Fibroblast of pulmonary artery (primary cell): ENCODE measurements at places on chromosomes 2 and 18.

GRCh38 chr2:144461308-144461766 is 58.6 kb downstream of the ZEB2 start:
- peak; percentile 90 for DNase-seq

GRCh38 chr2:205403244-205403825 is 279.0 kb upstream of the NRP2 start:
- peak; percentile 24 for DNase-seq

DNA sequence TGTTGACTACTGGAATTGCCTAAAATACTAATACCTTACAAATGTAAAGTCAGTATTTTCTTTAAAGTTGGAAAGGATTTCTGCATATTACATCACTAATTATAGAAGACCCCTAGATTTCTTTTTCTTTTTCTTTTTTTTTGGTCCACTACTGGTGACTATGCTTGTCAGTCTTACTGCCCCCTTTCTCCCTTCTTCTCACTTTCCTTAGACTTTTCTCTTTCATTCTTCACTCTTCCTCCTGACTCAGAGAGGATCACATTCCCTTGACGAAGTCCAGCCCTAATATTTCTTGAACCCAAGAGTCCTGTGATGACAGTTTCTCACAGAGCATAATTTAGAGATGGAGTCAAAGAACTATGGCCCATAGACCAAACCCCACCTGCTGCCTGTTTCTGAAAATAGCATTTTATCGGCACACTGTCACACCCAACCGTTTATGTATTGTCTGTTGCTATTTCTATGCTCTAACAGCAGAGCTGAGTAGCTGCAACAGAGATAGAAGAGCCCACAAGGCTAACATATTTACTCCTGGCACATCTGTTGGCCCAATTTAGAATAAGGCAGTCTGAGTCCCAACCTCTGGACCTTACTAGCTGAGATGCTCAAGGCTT is 40.6 kb upstream of the RIOK3 start:
- DNase-seq, result no peak

DNA sequence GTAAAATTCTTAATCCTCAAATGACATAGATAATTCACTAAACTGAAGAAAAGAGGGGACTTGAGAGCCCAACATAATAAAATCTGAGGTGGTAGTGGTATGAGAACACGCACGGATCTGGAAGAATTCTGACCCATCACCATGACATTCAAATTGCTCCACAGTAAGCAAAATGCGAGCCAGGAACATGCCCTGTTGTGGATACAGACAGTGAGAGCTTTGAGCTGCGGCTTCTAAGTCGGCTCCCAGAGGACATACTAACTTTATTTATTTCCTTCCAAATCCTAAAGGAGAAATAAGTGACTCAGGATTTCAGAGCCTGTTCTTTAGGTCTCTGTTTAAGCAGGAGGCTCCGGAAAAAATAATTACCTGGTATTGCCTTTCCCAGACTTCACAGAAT is 143.4 kb upstream of the SMAD7 start:
- DNase-seq, result peak; percentile 66

DNA sequence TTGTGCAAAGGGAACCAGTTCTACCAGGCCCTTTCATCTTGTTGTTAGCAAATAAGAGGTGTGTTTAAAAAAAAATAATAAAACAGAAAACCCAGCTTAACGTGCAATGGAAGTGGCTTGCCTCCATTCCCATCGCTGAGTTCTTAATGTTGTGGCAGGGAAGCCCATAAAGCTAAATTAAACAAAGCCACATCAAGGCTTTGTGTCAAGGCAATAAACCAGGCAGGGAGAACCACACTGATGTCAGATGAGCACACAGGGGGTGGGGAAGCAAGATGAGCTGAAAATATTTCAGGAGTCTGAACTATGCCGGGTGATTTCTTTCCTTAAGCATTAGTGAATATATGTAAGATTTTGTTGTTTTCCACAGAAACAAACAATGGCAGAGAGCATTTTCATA is 73.5 kb downstream of the PHLPP1 start:
- no peak for DNase-seq

GRCh38 chr2:20608666-20609348 is 42.1 kb downstream of the HS1BP3 start:
- DNase-seq, result no peak

DNA sequence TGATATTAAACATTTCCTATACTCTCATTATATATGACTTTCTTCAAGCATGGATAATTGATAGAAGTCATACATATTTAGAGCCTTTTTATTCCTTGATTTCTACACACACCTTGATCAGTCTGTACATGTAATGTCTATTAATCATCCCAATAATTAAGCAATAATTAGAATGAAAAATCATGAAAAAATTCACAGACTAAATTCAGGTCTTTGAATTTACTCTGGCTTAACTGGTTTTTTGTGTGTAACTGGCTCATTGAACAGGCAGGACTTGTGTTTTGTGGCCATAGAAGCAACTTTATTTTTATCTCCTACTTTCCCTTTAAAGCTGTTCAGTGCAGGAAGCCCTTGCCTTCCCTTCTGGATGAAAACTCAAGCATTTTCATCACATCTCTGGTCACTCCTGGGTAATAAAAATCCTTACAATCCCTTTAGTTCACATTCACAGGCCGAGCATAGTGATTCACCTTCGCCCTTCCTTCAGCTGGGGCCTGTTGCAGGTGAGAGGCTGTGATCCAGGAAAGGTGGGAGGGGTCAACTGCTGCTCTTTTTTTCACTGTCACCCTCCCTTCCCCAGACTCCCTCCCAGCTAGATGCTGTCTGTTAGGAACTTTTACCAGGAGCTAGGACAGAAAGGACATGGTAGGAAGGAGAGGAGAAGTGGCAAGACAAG is 58.0 kb upstream of the ITSN2 start:
- no peak for DNase-seq

DNA sequence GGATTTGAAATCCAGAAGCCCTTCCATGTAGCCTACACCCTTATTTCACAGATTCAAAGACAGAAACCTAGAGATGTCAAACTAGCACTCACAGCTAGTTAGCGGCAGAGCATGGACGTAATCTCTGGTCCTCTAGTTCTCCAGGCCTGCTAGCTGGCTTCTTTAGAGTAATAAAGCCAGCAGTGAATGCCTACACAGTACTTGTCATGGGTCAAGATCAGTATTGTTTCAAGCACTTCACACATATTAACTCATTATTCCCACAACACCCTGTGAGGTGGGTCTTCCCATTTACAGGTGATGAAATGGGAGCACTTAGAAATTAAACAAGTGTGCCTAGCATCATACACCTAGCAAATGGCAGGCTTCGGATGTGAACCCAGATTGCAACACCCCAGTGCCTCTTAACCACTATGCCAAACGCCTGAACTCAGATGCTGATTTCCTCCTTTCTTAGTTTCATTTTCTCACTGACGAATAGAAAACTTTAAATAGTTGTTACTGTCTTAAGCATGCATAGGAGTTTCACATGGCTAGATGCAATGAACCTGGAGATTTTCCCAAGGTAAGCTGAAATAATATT is 14.5 kb upstream of the ZBTB14 start:
- DNase-seq, result no peak

GRCh38 chr2:73850009-73850408 is 21.2 kb downstream of the STAMBP start:
- no peak for DNase-seq

DNA sequence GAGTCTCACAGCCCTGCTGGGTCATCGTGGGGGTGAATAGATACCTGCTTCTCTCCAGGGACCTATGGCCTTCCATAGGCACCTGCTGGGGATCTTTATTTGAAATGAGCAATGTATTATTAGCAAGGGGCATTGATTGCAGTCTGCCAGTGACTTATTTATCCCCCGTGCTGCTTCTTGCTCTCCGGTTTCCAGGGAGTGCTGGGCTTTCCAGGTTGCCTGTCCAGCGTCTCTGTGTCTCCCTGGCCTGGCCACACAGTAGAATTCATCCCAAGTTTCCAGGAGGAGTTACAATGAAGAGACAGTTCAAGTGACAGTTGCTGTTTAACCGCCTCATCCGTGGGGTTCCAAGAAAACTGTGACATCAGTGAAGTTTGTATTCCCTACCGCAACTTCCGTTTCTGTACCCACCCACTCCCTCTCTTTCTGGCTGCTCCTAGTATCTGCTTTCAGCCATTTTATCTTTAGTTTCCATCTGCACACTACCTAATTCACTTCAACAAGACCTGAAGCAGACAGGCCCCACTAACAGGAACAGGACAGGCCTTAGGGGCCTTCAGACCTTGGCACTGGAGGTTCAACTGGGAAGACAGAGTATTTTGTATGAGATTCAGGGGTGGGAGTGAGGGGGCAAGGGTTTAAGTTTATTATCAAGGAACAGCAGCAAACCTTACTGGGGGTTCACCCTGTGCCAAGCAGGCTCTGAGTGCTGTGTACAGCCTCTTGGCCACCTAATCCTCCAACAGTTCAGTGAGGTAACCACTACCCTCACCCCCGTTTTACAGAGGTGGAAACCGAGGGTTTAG is 134.8 kb downstream of the PRKCE start:
- no peak for DNase-seq

DNA sequence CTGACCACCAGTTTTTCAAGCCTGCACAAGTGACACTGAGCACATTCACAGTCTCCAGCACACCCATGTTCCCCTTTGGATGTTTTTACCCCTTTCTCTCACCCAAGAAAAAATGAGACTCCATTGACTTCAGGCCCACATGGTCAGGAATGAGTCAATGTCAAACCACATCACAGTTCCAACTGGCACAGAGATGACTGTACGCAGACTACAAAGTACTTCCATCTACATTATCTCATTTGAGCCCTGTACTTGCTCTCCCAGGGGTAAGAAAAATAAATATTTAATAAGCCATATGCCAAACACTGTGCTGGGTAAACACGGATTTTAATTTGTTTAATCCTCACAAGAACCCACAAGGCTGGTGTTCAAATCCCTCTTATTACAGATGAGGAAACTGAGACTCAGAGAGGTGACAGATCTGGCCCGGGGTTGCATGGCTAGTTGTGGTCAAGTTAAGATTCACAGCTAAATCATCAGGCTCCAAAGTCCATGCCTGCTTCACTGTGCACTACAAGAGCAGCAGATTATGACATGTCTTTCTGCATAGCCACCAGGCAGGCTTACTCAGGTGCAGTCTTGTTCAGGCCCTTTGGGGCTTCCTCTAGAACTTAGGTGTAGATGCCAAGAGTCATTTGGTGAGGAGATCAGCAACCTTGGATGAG is 106.1 kb downstream of the TXNL1 start:
- no peak for DNase-seq

GRCh38 chr18:7174344-7175095 is 56.4 kb upstream of the LRRC30 start:
- peak; percentile 48 for DNase-seq

GRCh38 chr18:446941-447560 is 53.5 kb downstream of the COLEC12 start:
- peak; percentile 68 for DNase-seq

DNA sequence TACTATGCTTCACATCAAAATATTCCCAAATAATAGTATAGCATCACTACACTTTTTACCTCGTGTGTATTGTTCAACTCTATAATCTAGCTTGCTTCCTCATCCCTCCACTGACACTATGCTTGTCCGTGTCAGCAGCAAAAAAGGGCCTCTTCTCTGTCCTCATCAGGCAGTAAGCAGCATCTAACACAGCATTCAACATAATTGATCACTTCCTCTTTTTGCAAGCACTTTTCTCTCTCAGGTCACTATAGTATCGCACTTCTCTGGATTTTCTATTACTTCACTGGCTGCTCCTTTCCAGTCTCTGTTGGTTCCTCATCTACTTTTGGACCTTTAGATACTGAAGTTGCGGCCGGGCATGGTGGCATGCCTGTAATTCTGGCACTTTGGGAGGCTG is 64.9 kb upstream of the ZSWIM2 start:
- DNase-seq, result no peak

DNA sequence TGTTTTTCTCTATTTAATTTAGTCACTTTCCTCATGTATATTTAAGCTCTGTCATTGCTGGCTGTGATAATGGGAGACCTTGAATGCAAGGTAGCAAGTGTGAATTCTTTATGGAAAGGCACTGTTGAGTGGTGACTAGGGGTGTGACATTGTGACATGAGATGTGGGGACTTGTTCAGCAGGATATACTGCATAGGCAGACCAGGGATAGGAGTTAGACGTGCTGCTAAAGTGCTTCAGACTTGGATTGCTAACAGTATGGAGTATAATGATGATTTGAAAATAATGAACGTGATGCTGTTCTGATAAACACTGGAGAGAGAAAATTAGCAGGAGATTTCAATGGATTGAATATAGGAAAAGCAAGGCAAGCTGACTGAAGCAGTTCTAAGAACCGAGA is 135.1 kb downstream of the NCOA1 start:
- DNase-seq, result no peak

DNA sequence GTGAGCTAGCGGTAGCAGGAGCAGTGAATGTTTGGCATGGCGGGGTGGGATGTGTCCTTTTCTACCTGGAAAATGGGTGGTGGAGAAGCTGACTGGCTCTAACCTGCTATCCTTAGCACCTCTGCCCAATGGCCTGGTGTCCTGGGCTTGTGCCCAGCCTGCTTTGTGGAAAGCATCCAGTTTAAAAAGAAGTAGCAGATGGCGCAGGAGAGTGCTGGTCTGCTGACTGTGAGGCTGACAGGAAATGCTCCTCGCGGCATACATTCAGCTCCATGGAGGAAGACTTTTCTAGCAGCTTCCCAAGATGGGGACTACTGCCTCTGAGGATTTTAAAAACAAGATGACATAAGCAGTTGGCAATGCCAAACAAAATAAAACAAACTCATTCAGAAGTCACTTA is 56.2 kb upstream of the LYPD6B start:
- no peak for DNase-seq

GRCh38 chr2:162370931-162371330 is 27.0 kb downstream of the GCA start:
- DNase-seq, result peak; percentile 3

- DNase-seq, result no peak
These were observed 97.2 kb upstream of the GPC1 start for GRCh38 chr2:240338274-240338673.

DNA sequence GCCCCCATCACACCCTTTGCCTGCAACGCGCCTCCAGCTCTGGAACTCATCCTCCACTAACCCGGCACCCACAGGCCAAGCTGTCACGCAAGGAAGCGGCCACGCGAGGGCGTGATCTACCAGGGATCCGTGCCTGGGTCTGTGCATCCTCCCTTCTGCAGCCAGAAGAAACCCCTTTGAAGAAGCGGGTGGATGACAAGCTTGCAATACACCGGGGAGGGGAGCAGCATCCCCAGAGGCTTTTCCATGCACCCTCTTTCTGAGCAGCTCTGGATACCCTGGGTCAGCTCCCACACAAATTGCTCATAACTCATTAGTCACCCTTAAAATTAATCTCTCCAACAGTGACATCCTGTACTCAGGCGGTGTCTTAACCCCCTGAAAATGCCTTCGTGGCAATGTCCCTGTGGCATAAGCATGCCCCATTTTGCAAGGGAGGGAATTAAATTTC is 47.6 kb downstream of the PDCL3 start:
- DNase-seq, result peak; percentile 68
